Stimulated activated CD4-positive, alpha-beta T cell treated with anti-CD3 and anti-CD28 coated beads, Interleukin-15, amount 100 ng/mL, for 1 hour (primary cell): ENCODE measurements at places on chromosomes 11 and 22.
A peak's percentile ranks its signal among the peaks of the same experiment; 100 is the strongest.

DNA sequence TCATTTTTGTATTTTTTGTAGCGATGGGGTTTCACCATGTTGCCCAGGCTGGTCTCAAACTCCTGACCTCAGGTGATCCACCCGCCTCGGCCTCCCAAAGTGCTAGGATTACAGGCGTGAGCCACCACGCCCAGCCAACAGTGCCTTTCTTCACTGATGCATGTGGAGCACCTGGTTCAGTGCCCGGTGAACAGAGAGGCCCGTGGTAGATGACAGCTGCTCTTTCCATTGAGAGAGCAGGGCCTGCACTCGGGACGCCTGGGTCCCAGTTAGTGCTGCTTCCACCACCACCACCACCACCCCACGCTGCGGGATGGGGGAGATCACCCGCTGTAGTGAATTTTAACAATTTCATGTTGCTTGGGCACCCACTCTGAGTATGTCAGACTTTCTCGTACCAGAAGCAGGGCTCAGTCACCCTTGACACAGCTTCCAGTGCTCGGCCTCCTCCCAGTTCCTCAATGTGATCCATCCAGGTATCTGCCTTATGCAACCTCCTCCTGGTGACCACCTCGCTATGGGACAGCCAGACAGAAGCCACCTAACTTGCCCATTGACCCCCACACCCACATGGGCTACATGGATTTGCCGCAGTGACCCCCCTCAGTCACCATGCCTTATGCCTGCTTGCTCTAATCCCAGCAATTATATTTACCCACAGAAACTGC lies 36.6 kb downstream of the ARRB1 start:
- no peak for DNase-seq

- DNase-seq, result no peak
These were observed 11.4 kb upstream of the KCNJ1 start for GRCh38 chr11:128878455-128878854.

- DNase-seq, result no peak
These were observed 20.7 kb upstream of the IZUMO1R start for GRCh38 chr11:94283678-94284077.

GRCh38 chr11:14212986-14213385 lies 146.0 kb downstream of the RRAS2 start:
- no peak for DNase-seq

DNA sequence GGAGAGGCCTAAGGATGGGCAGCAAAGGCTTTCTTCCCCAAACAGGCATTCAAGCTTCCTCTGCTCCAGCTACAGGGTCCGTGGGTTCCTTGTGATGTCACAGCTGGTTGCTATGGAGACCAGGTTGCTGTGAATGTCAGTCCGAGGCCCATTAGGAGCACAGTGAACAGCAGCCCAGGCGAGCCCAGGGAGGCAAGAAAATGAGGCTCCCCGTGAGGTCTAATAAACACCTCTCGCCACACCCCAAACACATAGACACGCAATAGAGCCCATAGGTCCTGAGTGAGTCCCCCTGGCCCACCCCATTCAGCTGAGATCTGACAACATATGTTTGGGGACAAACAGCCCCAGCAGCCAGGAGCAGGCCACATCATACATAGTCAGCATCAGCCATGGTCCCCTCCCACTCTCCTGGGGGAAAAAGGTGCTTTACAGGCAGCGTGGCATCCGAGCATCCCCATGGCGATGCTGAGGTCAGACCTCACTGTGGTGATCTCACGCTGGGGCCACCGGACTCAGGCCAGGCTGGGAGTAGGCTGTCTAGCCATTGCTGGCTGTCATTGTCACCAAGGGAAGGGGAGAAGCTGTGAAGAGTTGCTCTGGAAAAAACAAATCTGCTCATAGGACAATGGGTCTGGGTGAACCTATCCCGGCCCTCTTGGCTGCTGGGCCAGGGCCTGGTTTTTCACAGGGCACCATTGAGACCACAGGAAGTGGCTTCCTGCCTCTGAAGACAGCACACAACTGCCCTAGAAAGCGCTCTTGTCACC lies 23.1 kb upstream of the TP53I11 start:
- no peak for DNase-seq

GRCh38 chr22:21719024-21719423 lies 16.6 kb downstream of the YPEL1 start:
- no peak for DNase-seq

DNA sequence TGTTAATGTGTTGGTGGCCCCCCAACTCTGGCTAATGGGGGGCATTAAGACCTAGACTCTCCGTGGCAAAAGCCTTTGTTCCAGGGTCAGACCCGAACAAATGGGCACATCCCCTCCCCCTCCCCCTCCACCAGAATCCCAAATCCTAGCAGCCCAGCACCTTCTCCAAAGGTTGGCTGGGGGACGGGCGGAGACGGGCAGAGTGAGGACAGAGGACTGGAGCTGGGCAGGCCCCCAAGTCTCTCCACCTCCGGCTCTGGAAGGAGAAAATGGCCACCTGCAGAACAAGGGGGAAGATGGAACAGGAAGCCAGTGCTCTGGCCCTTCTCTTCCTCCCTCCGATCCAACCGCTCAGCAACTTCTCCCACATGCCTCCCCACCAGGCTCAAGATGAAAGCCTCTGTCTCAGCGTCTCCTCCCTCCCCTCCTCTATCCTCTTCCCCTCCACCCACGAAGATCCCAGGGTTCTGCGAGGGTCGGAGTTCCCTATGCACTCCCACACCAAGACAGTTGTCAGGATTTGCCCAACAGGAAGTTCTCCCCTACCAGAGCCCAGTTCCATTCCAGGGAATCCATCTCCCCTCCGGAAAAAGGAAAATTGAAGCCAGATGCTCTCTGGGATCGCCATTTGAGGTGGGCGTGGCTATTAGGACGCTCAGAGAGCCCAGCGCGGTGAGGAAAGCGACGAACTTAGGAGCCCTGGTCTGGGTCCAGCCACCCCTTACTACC lies 20.1 kb downstream of the ADA2 start:
- DNase-seq, result no peak

DNA sequence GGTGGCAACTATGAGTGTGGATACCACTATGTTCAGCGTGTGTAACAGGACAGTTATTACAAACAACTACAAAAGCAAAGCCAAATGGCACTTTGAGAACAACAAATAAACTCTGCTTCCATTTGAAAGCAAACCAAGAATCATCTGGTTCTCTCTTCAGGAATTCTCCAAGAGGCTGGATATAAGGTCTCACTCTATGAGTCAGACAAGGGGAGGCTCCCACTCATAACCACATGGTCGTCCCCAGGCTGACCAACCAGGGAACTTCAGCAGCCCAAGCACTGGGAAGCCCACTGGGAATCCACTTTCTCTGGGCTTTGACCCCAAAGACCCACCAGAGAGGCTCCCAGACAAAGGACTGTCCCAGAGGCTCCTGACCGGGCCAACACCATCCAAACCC lies 35.3 kb downstream of the DGCR2 start:
- no peak for DNase-seq

- peak; percentile 67 for DNase-seq
These were observed 8.4 kb downstream of the FAM118A start for GRCh38 chr22:45318168-45318557.

DNA sequence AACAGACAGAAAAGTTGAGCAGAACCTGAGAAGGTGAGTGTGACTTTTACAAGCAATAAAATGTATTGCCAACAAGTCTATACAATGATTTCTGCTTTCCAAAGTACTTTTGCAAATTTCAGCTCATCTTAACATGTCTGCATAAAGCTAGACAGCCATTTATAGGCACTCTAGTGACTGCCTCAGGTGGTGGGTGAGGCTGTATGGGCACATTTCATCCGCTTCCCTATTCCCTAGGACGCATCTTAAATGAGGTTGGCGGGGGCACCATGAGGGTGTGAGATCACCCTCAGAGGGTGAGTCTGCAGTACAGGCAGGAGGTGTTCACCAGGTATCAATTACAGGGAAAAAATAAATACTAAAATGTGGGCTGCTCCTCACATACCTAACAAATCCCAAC lies 110.1 kb downstream of the ETS1 start:
- no peak for DNase-seq

- no peak for DNase-seq
These were observed 71.8 kb upstream of the ADORA2A start for GRCh38 chr22:24355574-24355973.

DNA sequence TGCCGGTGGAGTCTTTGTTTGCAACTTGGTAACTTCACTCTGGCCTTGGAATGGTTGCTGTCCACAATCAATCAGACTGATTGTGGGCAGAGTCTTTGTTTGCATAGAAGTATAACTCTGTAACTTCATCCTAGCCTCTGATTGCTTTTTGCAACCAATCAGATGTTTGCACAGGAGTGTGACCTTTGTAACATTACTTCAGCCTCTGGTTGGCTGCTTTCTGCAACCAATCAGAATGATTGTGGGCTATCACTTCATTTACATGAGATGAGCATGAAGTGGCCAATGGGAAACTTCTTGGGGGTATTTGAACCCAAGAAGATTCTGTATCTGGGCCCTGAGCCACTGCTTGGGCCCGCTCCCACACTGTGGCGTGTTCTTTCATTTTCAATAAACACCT lies 79.6 kb upstream of the CLDN5 start:
- no peak for DNase-seq

GRCh38 chr22:32951807-32952153 lies 106.4 kb downstream of the SYN3 start:
- DNase-seq, result no peak

GRCh38 chr11:78078218-78079167 lies 1.2 kb downstream of the NDUFC2 start:
- no peak for DNase-seq

DNA sequence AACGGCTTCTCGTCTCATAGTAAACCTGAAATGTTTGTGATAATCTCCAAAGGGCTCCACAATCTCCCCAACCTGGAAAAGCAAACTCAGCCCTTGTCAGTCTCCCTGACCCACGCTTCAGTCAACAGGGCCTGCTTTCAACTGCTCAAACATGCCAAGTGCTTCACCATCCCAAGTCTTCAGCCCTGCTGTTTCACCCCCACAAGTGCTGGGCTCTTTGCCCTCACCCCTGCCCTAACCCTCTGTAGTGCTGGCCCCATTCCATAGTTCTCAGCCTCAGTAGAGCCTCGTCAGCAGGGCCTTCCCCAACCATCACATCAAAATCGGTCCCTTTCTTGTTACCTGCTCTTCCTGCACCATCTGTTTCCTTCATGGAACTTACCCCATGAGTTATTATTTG lies 43.4 kb upstream of the NFRKB start:
- no peak for DNase-seq
